ENCODE measurements at places on chromosomes 12 and 14.
A peak's percentile ranks its signal among the peaks of the same experiment; 100 is the strongest.

- no peak for DNase-seq
Measured at GRCh38 chr12:52145228-52146088, 46.4 kb downstream of the KRT80 start.

GRCh38 chr12:51335931-51336330 lies 10.5 kb downstream of the CELA1 start:
- no peak for DNase-seq

DNA sequence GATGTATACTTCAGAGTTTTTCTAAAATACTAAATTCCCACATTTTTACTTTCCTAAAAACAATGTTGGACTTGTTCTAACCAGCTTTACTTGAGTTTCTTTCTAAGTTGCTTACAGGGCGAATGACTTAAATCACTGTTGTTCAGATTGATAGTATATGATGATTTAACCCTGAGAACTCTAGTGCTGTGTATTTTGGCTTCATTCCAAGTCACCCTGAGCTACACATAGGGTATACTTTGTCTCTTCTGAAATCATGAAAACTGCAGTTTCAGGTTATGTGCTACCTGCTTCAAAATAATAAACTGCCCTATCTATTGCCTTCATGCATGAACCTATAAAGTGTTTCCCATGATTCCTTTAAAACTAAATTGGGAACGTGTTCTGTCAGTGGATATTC lies 162.5 kb upstream of the PDE3A start:
- no peak for DNase-seq

DNA sequence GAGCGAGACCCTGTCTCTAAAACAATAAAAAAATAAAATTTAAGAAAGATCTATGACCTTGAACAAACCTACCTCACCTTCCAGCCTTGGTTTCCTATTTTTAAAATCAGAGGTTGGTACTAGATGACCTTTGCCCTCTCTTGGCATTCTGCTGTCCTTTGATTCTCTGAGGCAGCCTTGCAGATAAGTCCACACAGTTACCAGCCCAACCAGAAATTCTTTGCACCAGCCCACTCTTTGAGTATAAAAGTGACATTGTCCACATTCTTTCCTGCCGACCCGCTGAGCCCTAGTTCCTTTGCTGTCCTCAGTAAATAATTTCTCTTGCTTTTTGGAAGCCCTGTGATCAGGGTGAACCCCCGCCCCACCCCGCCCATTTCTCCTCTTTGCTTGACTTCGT lies 150.4 kb downstream of the PHETA1 start:
- no peak for DNase-seq

- no peak for DNase-seq
Measured at GRCh38 chr14:84420221-84420620, 1109.7 kb upstream of the FLRT2 start.

DNA sequence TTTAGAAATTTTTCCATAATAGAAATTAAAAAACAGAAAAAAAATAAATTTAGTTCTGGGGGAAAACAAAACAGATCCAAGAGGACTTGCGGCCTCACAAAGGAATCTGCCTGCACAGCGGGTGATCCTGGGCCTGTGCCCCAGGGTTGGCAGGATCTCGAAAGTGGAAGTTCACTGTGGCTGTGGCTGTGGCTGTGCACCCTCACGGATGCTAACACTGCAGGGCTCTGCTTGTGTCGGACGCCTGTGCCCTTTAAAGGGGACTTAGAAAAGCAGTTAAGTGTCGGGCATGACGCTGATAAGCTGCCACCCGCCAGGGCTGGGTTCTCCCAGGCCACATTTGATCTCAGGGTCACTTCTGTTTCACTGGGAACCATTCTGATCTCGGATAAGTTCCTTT lies 209.1 kb downstream of the TTC7B start:
- DNase-seq = no peak

DNA sequence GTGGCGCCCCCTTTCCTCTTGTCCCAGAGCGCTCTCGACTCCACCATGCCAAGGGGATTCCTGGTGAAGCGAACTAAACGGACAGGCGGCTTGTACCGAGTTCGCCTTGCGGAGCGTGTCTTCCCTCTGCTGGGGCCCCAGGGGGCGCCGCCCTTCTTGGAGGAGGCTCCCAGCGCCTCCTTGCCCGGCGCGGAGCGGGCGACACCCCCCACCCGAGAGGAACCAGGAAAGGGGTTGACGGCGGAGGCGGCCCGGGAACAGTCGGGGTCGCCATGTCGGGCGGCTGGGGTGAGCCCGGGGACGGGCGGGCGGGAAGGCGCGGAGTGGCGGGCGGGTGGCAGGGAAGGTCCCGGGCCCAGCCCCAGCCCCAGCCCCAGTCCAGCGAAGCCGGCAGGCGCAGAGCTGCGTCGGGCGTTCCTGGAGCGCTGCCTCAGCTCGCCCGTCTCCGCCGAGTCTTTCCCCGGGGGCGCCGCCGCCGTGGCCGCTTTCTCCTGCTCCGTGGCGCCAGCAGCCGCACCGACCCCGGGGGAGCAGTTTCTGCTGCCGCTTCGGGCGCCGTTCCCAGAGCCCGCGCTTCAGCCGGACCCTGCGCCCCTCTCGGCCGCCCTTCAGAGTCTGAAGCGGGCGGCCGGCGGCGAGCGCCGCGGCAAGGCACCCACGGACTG lies 376 bp downstream of the INSM2 start:
- DNase-seq = peak; percentile 31

DNA sequence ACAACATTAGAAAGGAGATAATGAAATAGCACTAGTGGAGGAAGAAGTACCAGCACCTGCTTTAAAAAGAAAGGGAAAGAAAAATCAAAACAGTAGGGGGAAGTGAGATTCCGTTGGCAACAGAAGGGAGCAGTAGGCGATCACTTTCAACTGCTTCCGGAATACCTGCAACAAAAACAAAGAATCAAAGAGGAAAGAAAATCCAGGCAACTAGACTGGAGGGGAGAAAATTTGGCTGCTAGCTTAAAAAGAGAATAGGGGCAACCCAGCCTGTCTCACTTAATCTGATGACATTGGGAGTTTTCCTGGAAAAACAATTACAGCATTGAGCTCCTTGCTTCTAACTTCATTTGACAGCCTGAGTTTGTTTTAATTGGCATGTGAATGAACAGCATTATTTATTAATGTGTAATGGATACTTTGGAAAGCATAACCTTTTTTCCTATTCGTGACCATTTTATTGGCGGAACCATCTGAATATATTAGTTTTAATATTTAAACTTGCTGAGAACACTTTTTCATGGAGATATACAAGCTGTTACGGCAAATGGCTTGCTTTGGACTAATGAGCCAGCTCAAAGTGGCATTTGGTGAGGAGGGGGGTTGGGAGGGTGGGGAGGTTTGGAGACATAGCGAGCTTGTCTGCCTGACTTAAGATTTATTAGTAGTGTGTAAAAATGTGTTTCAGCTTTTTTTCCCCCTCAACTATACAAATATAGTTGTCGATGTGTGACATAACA lies 2.5 kb upstream of the DACT1 start:
- no peak for DNase-seq

DNA sequence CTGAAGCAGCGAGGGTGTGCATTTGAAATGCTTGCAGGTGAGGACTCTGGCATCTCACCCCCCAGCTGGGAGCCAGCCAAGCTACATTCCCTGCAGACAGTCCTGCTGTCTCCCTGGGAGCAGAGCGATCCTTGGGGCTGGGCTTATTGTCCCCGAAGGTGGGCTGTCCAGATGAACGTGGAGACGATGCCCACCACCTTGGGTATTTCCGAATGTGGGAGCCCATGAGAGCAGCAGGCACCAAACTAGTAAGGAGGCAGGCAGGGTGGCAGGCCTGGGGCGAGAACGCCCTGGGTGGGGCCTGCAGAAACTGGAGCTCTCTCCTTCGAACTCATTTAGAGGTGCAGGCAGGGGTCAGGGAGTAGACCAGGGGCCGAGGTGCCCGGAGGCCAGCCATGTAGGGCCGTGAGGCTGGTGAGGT lies 18.5 kb downstream of the ZBTB42 start:
- no peak for DNase-seq

GRCh38 chr12:68310370-68310769 lies 21.8 kb downstream of the MDM1 start:
- no peak for DNase-seq

DNA sequence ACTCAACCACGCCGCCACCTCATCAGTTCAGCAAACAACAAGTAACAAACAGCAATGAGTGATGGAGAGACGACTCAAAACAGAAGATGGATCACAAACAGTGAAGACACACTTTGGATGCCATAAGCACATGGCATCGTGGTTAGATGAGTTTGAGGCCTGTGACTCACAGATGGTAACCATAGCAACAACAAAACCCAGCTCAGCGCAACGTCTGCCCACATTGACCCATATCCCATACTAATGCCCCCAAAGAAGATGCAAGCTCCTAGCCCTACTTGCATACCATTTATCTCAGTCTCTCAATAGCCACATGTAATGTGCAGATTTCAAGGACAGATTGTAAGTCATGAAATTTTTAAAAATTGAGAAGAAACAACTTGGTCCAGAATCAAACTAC lies 1322.3 kb upstream of the TMEM132C start:
- no peak for DNase-seq

- DNase-seq = no peak
Measured at GRCh38 chr14:95464514-95464913, 51.9 kb downstream of the SYNE3 start.

DNA sequence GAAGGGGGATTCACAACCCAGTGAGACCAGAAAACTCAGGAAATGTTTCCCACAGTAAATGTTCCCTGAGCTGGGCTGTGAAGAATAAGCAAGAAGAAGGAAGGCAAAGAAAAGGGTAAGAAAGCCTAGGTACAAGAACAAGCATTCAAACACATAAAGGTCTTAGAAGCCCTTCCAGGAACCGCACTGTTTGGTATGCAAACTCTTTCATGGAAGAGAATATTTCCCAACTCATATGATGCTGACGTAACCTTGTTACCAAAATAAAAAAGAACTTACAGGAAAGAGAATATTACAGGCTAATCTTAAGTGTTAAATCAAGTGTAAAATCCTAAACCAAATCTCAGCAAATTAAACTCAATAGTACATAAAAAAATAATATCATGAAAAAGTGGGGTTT lies 23.6 kb downstream of the MED6 start:
- DNase-seq = no peak

DNA sequence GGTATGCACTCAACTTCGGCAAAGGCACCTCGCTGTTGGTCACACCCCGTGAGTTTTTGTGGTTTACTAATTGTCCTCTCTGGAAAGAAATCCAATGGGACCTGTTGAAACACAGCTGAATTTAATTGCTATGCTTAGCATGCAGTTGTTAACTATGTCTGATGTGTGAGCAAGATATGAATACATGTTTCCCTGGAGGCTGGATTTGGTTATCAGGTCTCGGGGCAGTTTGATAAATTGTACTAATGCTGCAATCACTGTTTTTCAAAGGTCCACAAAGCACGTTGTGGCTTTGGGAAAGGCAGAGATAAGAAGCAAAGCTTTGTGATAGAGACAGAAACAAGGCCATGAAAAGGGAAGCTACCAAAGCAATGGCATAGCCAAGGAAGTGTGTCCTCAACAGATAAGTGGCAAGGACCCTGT lies 91.3 kb downstream of the DAD1 start:
- no peak for DNase-seq

DNA sequence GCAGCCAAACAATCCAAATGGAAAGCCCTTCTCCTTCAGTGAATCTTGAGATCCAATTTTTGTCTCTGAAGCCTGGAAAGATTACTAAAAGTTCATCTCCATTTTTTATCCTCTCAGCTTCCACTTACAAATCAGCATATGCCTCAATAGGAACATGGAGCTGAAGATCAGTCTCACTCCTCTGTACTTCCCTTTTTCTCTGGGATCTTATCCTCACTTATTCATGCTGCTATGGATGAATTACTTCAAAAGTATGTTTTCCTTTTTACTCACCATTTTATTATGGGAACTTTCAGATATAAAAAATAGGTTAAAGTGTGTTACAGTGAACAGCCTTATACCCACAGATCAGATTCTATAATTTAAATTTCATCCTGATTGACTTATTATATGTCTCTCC lies 14.4 kb upstream of the NTF3 start:
- DNase-seq = no peak

GRCh38 chr14:97224016-97224415 lies 426.8 kb downstream of the VRK1 start:
- DNase-seq = no peak

GRCh38 chr14:85519661-85520305 lies 10.2 kb upstream of the FLRT2 start:
- no peak for DNase-seq

DNA sequence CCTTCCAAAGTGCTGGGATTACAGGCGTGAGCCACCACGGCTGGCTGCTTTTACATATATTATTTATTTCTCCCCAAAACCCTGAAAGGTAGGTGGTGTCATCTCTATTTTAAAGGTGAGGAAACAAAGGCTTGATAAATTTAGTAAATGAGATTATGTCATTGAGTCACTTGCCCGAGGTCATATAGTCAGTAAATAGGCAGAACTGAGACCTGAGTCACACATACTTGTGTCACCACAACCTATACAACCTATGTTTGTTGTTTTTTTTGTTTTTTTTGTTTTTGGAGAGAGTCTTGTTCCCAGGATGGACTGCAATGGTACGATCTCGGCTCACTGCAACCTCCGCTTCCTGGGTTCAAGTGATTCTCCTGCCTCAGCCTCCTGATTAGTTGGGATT lies 12.8 kb downstream of the TSFM start:
- no peak for DNase-seq

DNA sequence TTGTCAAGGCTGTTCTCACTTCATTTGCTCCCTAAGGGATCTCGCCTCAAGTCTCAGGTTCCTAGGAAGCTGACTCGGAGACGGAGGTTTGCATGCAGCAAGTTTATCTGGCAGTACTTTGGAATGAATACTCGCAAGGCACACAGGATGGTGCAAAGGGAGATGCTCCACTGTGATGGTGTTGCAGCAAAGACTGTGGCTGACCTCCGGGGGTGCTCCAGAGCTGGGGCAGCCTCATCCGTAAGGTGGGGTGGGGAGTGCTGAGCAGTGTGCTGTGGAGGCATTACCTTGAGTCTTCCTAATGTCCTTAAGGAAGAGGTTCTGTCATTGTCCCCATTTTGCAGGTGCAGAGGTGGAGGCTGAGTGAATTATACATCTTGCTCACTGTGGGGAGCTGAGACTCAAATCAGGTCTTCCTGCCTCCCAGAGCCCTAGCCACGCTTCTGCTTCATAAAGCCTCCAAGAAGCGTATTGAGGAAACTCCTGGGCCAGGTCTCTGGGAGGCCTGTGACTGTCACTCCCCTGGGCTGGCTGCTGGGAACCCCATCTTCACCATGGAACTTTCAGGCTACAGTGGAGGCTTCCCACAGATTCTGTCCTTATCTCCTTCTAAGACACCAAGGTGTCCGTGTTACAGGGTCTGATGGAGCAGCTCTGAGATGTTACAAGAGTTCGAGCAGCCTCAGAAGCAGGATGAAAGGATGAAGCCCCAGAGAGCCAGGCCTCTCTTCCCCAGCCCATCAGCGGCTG lies 39.5 kb downstream of the GALNT16 start:
- no peak for DNase-seq

- DNase-seq = no peak
Measured at GRCh38 chr14:22547948-22548750, 40.9 kb downstream of the DAD1 start.

- no peak for DNase-seq
Measured at GRCh38 chr12:57370072-57370471, 60.8 kb downstream of the R3HDM2 start.

- DNase-seq = no peak
Measured at GRCh38 chr14:67738740-67739504, 37.2 kb downstream of the RDH12 start.

GRCh38 chr12:93192878-93193277 lies 184.8 kb upstream of the NUDT4 start:
- no peak for DNase-seq

All from activated naive CD4-positive, alpha-beta T cell treated with anti-CD3 and anti-CD28 coated beads, Interleukin-2, amount 50 U/mL, for 16 hours (primary cell).